Activated T-cell treated with anti-CD3 and anti-CD28 coated beads for 1 hour (primary cell): ENCODE measurements at places on chromosomes 7 and 10.

DNA sequence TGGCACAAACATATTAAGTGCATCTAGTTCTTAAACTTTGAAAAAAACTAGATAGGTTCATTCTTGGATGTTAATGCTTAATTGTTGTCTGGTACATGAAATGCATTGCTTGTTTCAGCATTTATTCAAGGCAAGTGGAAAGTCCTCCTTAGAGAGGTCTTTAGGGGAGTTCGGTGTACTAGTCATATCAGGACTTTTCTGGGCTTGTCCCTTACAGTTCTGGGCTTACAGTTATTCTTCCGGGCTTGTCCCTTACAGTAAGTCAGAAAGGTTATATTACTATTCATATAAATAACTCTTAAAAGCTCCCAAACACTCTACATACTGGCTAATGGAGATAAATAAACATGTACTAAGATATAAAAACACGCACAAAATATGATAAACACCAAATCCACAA lies 61.6 kb upstream of the MRLN start:
- no peak for DNase-seq

- DNase-seq, result no peak
Measured at GRCh38 chr7:50534690-50535290, 30.4 kb downstream of the DDC start.

DNA sequence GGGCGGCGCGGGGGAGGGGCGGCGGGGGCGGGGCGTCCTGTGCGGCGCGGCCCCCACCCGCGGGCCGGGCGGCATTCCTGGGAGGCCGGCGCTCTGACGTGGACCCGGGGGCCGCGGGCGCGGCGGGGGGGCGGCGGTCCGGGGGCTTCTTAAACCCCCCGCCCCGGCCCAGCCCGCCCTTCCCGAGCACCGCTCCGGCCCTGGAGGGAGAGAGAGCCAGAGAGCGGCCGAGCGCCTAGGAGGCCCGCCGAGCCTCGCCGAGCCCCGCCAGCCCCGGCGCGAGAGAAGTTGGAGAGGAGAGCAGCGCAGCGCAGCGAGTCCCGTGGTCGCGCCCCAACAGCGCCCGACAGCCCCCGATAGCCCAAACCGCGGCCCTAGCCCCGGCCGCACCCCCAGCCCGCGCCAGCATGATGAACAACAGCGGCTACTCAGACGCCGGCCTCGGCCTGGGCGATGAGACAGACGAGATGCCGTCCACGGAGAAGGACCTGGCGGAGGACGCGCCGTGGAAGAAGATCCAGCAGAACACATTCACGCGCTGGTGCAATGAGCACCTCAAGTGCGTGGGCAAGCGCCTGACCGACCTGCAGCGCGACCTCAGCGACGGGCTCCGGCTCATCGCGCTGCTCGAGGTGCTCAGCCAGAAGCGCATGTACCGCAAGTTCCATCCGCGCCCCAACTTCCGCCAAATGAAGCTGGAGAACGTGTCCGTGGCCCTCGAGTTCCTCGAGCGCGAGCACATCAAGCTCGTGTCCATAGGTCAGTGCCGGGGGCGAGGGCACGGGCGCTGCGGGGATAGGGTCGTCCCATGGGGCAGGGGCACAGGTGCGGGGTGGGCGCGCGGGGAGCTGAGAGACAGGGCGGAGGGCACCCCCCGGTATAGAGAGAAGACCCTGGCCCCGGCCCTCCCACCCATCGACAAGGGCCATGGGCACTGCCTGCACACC lies at the start of gene FLNC:
TSS of gene FLNC (plus strand) at position 176 of the 947 bp plus-strand sequence. CDS start at position 408, 232 bp downstream.
- peak; percentile 7 for DNase-seq

GRCh38 chr7:41656366-41656765 lies 46.5 kb downstream of the INHBA start:
- DNase-seq, result no peak

- no peak for DNase-seq
Measured at GRCh38 chr7:45080265-45080957, 8.4 kb downstream of the NACAD start.

DNA sequence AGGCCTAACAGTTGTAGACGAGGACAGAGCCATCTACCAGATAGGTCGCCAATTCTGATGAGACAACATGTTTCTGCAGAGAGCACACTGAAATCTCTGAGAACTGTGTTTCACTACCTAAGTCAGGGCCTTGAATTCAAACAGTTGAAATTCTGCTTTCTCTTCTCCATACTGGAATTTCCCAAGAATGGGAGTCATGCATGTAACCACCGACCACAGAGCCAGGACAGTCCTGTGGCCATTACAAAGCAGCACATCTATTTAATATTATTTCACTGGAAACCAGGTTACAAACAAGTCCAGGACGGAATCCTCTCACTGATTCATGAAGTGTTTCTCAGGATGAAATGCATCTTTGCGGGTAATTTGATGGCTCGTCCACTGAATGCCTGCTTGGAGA lies 62.0 kb upstream of the ST8SIA6 start:
- DNase-seq, result no peak

- no peak for DNase-seq
Measured at GRCh38 chr7:66800591-66800990, 60.1 kb downstream of the RABGEF1 start.

GRCh38 chr10:13924040-13924725 lies 337.4 kb downstream of the PRPF18 start:
- DNase-seq, result no peak

DNA sequence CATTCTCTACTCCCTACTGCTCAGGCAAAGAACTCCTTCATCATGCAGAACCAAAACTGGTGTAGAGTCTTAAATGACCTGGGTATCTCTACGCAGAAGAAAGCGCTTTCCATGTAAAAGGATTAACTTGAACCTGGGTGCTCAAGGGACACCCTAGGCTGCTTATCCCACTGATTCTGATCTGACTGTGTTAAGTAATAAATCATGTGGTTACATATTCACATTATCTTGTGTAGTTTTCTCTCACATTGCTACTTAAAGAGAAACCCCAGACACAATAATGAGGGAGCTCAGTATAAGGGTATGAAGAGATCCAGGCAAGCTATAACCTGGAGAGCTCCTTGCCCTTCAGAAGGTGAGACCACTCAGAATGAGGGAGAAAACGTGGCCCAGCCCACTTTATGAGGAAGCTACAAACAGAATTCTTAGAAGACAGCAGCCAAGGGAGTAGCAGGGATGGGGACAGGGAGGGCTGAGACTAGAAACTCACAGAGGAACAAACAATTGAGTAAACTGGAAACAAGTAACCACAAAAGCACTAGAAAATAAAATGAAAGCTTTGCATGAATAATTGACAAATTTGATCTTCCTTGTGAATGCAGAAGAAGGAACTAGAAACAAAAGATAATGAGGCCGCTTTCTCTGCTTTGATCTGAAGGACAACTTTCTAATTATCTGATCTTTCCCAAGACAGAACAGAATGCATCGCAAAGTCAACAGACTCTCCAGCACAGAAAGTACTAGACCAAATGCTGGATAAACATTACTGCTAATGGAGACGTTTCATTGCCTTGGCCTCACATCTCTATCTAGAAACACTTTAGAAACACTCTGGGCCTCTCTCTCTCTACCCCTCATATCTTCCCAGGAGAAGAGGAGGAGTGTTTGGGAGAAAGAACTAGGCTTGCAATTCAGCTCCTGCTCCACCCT lies 76.1 kb downstream of the LRRC17 start:
- DNase-seq, result no peak

DNA sequence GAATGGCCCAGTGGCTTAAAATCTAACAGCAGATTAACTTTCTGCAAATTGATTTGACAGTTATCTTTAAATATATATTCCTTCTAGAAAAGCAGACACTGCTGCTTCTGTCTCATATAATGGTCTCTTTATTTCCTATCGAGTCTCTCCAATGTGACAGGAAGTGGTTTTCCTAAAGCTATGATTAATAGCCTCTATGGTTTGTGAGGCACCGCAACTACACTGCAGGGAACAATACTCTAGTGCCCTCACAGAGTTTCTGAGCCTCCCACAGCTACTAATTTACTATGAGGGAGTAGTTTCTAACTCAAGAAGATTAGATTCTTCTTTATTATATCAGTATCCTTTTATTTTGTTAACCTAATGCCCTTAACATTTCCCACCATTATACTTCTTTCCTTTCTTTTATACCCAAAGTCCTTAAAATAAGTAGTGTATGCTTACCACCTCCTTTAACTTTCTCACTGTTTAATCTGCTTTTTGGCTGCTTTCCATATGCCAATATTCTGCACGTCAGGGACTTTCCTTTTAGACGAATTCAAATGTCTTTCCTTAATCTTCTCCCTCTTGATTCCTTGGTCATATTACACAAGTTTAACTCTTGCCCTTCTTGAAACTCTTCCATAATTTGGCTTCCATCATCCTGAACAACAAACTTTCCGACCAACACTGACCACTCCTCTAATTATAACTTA lies 23.8 kb upstream of the AHR start:
- DNase-seq, result no peak

DNA sequence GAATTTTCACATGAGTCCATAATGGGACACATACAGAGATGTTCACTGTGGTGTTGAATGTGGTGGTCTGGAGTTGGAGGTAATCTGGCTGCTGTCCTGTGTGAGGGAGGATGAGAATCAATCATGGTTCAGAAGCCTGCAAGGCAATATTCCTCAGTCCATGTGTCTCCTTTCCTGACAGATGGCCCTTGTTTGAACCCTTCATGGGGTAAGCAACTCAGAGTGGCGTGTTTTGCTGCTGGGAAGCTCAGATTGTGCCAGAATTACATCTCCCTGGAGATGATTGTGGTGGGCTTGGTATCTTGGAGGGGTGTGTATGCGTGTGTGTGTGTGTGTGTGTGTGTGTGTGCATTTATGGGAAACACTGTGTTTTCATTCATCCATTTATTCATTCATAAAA lies 44.5 kb upstream of the COMTD1 start:
- no peak for DNase-seq

DNA sequence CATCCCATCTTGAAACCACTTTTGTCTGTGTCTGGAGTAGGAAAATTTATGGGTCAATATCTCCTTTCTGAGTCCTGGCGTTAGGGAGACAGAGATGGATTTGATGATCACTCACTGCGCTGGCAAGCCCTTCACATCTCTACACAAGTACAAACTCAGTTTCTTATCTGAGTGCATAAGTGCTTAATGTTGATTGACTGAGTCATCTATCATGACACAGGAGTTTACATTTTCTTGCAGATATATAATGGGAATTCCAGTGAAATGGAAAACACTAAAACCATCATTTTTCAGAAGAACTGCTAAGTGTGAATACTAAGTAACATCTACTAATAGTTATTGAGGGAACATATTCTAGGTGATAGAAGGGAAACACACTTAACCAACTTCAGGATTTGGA lies 763.9 kb upstream of the COBL start:
- no peak for DNase-seq

GRCh38 chr10:48516911-48517310 lies 88.0 kb downstream of the ARHGAP22 start:
- DNase-seq, result no peak
